ENCODE measurements at places on chromosomes 3 and 15.

DNA sequence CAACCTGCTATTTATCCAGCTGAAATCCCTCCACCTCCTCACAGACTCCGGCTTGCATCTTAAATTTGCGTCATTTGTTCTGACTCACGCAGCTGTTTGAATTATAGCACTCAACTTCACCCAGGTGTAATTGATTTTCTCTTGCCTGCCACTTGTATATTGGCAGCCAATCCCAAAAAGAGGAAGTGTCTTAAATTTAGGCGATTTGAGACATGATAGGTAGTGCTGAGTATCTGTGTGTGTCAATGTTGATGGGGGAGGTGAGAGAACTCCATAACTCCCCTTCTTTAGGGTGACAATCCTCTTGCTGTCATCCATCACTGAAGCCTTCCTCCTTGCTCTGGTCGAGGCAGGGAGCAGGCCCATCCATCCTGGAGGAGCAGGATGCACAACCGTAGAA is 77.2 kb upstream of the TPRG1 start:
- no peak for DNase-seq

DNA sequence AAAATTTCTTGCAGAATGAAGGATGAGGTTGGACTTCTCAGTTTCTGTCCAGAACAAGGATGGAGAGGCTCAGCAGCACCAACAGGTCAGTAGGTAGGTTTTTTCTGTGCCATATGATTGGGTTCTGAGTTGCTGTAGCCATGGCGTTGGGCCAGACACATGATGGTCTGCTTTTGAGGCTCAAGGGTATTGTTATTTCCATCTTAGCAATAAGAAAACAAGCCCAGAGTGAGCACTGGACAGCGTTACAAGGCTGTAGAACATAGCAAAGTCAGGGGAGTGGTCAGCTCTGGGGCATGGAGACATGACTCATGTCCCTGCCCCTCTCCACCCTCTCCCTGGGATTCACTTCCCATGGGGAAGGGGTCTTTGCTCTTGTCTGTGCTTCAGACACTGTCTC is 137.6 kb upstream of the TOPAZ1 start:
- DNase-seq = no peak

DNA sequence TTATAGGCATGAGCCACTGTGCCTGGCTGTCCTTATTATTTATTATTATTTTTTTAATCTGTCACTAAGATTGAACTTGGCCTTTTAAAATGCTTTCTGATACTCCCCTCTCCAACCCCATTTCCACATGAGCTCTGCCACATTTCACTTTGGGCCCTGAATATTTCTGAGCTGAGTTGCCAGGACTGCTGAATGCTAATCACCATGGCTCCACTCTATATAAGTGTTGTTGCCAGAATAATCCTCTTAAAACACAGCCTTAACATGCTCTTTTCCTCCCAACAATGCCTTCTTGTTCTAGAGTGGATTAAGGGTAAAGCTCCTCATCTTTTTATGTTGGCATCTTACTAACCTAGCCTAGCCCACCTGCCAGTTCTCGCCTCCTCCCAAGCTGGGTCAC is 124.4 kb downstream of the PDZRN3 start:
- no peak for DNase-seq

DNA sequence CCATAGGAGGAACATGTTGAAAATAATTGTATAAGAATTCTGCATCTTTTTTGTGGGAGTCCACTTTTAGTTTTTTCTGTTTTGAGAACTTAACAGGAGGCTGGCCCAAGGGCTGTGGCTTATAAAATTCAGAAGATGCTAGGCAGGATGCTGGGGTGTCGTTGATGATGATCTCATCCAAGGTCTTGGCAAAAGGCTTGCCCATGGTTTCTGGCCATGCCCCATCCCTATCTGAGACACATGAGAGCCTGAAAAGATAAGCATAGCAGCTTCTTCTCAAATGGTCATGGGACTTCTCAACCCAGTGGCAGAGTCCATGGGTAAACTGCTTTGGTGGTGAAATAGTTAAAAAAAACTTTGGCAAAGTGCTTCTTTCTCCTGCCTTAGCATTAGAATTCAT is 35.2 kb downstream of the CMSS1 start:
- no peak for DNase-seq

- no peak for DNase-seq
Measured at GRCh38 chr3:63051920-63052319, 176.7 kb upstream of the CADPS start.

DNA sequence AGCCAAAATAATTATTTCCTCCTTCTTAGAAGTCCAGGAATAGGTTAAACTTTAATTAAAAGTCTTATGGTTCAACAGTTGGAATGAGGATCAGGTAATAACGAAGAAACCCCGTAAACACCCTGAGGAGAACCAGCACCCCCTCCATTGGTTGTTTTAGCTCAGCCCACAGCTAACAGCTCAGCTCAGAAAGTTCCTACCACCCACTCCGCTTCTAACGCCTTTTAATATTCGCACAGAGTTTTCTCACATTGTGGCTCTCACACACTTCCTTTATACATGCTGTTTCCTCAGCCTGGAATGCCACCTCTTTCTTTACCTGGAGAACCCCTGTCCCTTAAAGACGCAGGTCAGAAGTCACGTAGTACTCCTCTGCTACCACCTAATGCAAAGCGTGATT is 17.0 kb downstream of the CX3CR1 start:
- DNase-seq = no peak

GRCh38 chr3:171455603-171456550 is 4.3 kb downstream of the TNIK start:
- no peak for DNase-seq

- DNase-seq = no peak
Measured at GRCh38 chr15:33766389-33766788, 201.9 kb upstream of the CHRM5 start.

GRCh38 chr3:72523429-72524151 is 324.7 kb downstream of the SHQ1 start:
- peak; percentile 69 for DNase-seq

DNA sequence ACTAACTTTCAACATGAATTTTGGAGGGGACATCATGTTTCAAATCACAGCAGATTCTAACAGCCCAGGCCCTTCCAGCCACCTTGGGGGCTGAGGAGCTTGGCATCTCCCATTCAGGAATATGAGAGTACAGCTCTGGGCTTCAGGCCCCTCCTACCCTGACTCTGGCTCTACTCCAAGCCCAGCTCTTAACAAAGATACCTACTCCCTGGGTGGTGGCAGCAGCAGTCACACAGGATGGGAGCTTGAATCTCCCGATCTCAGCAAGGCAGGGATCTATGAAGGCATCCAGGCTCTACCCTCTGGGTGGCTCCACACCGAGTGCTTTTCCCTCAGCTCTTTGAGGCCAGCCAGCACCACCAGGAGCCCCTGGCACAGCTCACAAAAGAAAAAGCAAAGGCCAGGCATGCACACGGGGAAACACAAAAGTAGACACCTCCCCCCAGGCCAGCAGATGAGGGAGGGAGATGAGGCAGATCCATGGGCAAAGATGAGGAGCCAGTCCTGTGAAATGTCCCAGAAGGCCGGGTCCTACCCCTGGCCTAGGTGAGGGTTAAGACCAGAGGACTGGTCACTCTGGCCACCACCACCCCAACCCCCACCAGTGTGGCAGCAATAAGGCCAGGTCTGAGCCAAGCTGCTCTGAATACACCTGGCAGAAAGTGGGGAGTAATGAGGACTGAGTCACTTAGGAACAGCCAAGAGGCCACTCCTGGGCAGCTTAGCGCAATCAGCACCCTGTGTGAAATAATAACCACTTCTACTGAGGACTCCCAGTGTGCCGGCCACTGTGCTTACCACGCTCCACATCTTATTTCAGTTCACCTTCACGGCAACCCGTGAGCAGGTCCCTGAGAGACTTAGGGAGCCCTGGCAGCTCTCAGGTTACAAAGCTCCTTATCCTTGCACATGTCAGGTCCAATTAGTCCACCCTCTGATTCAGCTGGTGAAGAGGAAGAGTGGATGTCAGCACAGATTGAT is 24.3 kb downstream of the PLA2G4F start:
- no peak for DNase-seq

GRCh38 chr15:90190606-90191343 is 10.4 kb upstream of the SEMA4B start:
- DNase-seq = peak; percentile 70

GRCh38 chr3:4019501-4019900 is 220.3 kb downstream of the LRRN1 start:
- DNase-seq = no peak

- DNase-seq = peak; percentile 26
Measured at GRCh38 chr3:150220041-150220440, 188.1 kb upstream of the TSC22D2 start.

GRCh38 chr15:90529371-90530249 is at the start of gene CRTC3:
Gene CRTC3, plus strand, starts transcription at chr15:90529923. Its CDS starts 149 bp downstream, at chr15:90530072.
- peak; percentile 81 for DNase-seq

GRCh38 chr3:52030714-52031310 is 25.6 kb downstream of the DUSP7 start:
- DNase-seq = no peak

DNA sequence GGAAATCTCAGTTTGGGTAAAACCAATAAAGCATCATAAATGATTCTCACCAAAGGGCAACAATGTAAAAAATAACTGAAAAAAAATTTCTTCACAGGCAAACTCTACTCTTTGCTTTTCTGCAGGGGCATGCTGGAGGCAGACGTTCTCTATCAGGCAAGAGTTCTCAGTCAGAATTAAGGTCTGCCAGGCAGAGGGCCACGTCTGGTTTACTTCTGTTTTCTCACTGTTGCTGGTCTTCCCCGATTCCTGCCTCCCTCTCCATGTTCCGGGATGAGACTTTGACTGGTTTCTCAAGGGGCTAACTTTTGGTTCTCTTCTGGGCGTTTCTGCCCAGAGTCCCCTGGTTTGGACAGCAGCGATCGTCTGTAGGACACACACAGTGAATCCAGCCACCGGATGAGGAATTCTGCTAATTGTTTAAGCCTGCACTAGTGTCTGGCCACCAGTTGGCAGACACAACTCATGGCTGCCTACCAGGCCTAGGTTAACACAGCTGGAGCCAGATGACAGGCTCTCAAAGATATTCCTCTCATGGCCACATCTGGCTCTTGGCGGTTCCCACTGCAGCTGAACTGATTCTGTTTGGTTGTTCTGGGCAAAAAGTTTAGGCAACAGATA is 273.1 kb downstream of the FOXP1 start:
- no peak for DNase-seq

DNA sequence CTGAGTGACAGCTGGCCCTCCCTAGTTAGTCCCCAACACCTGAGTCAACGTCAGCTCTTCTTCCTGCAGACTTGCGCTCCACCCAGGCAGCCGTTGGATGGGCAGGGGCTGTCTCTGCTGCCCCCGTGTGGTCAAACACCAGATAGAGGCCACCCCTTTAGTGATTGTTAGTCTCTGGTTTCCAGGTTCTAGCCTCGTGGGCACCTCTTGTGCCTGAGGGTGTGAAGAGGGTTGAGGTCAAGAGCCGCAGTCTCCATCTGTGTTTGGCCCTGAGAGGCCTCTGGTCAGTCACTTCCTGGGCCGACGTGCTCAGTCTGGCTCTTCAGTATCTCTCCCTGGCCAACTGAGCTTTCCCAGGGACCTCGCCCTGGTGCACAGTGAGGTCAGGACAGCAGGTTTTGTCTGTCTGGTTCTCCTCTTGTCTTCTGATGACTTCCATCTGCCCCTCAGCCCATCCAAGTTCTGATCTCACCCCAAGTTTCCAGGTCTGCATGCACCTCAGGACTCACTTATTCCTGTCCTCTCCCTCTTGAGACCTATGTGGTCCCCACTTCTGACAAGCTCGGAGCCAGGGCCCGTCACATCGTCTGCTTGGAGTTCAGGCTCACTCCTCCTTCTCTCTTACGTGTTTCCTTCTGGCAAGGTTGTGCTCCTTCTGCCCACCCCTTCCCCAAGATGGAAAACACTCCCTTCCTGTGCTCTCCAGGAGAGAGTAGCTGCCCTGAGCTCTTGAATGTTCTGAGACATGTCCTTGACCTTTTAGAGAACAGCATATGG is 20.9 kb downstream of the CD276 start:
- DNase-seq = peak; percentile 63

- no peak for DNase-seq
Measured at GRCh38 chr15:77507143-77507897, 86.6 kb downstream of the HMG20A start.

DNA sequence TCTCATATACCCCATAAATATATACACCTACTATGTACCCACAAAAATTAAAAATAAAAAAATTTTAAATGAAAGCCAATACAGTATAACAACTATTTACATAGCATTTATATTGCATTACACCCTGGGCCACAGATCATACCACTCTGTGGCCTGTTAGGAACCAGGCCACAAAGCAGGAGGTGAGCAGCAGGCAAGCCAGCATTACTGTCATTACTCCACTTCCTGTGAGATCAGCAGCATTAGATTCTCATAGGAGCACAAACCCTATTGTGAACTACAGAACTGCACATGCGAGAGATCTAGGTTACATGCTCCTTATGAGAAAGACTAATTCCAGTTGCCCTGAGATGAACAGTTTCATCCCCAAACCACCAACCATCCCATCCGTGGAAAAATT is 17.4 kb downstream of the FILIP1L start:
- DNase-seq = no peak

- no peak for DNase-seq
Measured at GRCh38 chr3:123660900-123661299, 76.0 kb upstream of the HACD2 start.

- no peak for DNase-seq
Measured at GRCh38 chr15:43274136-43274535, 7.4 kb upstream of the TGM5 start.

DNA sequence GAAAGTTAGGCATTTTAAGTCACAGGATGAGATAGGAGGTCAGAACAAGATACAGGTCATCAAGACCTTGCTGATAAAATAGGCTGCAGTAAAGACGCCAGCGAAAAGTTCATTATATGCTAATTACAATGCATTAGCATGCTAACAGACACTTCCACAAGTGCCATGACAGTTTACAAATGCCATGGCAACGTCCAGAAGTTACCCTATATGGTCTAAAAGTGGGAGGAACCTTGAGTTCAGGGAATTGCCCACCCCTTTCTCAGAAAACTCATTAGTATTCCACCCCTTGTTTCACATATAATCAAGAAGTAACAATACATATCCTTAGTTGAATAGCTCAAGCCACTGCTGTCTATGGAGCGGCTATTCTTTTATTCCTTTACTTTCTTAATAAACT is 92.7 kb upstream of the PLXND1 start:
- DNase-seq = no peak

DNA sequence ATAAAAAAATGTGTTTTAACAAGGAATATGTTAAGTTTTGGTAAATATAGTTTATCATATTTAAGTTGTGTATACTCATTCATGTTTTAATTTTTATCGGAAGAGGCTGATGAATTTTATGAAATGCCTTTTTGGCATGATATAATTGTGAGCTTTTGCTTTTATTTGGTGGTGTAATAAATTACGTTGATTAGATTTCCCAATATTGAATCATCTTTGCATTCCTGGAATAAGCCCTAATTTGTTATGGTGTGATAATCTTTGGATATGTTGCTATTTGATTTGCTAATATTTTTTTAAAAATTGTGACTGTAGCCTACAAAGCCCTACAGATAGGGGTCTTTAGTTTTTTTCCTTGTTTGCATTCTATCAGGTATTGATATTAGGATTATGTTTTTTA is 107.4 kb downstream of the IGF1R start:
- no peak for DNase-seq

Measured in germinal center (tissue), 1 donor.